ENCODE measurements at places on chromosomes 4 and X. TPM values are rescaled to one million over a fixed set of nuclear protein-coding genes. Genes with fewer than 3 reads are reported as not detected.

GRCh38 chrX:126718440-126718839 lies 101.1 kb upstream of the PRR32 start:
- no peak for DNase-seq

- DNase-seq: no peak
Measured at GRCh38 chr4:153647975-153648374, 36.1 kb upstream of the TLR2 start.

- DNase-seq: peak; percentile 59
Measured at GRCh38 chr4:112938461-112939058, 110.9 kb upstream of the ANK2 start.

GRCh38 chrX:153766098-153766817 lies 2.2 kb downstream of the PLXNB3 start:
- DNase-seq: peak; percentile 62

Gene NAP1L2
- total RNA-seq: 0.27 TPM

Gene BEX2
- total RNA-seq: not detected

Gene TTC29
- not detected for total RNA-seq

- DNase-seq: no peak
Measured at GRCh38 chr4:185457136-185457535, 14.4 kb downstream of the CCDC110 start.

GRCh38 chrX:43530837-43531236 lies 125.3 kb upstream of the MAOA start:
- no peak for DNase-seq

Gene BMX
- total RNA-seq: not detected

- DNase-seq: no peak
Measured at GRCh38 chr4:180086480-180087190, 2156.6 kb upstream of the TENM3 start.

DNA sequence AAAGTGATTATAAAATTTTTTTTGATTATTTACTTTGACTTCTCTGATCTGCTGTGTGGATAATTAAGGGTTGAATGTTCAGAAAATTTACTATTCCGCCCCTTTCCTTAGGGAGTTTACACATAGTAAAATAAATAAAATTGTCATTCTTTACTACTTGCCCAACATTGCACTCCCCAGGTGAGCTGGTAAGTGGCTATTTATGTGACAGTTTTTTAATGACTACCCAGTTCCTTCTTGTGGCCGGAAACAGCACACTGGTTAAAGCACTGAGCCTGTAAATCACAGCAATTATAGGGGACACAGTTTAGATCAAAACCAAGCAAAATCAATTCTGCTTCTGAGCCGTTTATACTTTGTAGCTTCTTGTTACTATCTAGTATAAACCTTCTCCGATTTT lies 158.1 kb downstream of the FHIP1A start:
- DNase-seq: no peak

DNA sequence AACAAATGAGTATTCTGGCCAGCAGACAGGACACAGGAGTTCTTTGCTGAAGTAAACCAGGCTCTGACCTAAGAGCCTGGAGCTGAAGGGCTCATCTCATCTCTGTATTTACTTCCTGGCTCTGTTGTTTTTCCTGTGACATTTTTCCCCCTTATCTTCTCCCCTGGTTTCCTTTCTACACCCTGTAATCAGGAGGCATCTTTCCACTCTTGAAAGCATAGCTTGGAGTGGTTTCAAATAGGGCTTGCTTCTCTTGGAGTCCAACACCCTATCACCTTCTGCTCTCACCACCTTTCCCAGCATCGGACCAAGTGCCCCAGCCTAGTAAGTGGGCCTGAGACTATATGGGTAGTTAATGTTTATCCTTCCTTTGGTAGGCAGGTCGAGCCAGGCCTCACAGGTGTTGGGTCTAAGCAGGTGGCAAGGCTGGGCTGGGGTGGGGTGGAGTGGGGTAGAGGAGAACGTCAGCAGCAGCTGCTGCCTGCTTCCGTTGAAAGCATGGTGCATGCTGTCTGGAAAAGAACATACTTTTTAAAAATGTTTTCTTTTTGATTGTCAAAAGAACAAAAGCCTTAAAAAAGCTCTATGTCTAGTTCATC lies 1.2 kb downstream of the DRP2 start:
- DNase-seq: no peak

Gene TRMT2B
- total RNA-seq: 18.0 TPM

Gene USP17L10
- total RNA-seq: not detected

Gene AFAP1
- 106 TPM for total RNA-seq

- no peak for DNase-seq
Measured at GRCh38 chrX:126485409-126485808, 67.2 kb downstream of the DCAF12L1 start.

GRCh38 chrX:53250556-53250955 lies 25.5 kb upstream of the KDM5C start:
- no peak for DNase-seq

- no peak for DNase-seq
Measured at GRCh38 chr4:144647095-144647561, 1.2 kb downstream of the HHIP start.

- no peak for DNase-seq
Measured at GRCh38 chr4:12296366-12296765, 867.7 kb upstream of the HS3ST1 start.

Gene MTM1
- 11.5 TPM for total RNA-seq

- DNase-seq: no peak
Measured at GRCh38 chr4:173381610-173382009, 10.9 kb downstream of the SAP30 start.

DNA sequence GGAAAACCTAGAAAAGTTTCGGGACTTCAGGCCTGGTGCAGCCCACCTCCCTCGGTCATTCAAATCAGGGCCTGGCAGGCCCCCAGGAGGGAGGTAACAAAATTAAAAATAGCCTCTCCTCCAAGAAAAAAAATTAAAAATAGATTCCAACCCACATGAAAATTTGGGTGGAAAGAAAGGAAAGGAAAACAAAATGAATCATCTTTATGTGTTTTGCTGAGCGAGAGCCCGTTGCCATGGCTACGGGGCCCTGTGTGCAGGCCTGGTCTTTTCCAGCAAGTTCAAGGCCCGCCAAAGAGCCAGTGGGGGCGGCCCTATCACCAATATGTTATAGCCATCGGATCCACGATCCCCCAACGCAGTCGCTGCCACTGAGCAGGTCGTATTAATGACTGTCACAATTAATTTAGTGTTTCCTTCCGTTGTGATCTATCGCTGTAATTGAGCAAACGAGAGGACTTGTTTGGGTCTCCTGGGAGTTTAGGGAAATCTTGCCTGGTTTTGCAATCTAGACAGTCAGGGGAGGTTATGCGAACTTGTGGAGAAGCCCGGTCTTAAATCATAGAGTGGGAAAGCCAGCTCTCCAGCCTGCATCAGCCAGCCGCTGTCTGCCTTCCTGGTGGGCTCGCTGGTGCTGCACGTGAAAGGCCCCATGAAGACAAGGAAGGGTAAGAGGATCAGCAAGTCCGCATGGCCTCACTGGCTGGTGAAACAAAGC lies 452.4 kb downstream of the BCOR start:
- peak; percentile 42 for DNase-seq

Gene NSD2
- 65.2 TPM for total RNA-seq

- DNase-seq: no peak
Measured at GRCh38 chrX:24465532-24465865, 413 bp downstream of the PDK3 start.

DNA sequence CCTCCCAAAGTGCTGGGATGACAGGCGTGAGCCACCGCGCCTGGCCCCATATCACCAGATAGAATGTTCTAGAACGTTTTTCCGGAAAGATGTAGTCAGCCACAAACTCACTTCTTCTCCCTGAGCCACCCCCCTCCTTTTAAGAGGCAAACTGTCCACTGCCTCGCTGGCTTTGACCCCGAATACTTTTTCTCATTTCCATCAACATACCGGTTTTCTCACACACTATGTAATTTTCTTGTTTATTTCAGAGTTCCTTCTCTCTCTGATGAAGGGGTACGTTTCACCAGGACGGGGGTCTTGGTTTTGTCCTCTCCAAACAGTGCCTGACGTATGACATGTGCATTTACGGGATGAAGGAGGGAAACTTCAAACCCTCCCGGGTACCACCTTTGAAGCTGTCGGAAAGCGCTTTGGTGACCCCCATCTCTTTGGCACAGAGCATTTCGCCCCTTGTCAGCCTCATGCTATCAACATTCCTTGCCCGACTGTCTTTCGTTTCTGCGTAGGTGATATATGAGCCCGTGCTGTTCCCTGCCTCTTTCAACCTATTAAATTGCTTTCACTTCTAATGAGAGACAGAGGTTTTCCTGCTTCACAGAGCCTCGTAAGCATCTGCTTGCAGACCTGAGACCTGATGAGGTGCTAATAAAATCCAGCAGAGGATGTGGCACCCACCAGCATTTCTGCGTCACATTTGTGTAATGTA lies 73.8 kb downstream of the CRLF2 start:
- no peak for DNase-seq

Gene MAGEC2
- not detected for total RNA-seq

DNA sequence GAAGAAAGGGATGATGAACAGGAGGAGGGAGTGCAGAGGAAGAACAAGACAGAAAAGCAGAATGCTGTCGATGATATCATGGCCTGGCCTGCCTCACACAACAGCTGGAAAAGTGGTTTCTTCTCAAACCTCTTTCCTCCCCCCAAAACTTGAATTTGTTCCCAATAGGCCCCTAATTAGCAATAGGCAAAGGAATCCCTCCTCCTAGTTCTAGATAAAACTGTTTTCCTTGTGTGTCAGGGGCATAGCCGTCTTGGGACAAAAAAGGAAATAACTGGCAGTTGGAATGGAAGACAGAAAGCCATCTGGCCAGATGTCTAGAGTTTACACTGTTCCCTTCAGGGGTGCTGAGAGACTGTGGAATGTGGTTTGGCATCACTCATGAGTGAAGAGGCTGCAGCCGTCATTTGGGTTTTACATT lies 177.8 kb upstream of the C1QTNF7 start:
- DNase-seq: no peak

DNA sequence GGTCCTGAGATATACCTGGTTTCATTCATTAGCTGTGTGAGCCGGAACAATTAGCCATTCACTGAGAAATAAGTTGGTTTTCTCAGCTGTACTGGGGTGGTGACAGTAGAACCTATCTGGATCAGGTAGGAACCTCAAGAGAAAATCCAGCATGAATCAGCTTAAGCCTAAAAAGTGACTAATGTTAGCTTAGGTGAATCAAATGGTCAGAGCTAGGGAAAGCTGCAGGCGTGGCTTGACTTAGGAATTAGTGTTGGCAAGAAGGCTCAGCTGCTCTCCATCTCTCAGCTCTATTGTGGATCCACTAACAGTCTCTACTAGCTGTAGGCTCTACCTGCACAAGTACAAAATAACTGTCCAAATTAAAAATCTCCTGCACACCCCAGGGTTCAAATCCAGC lies 1025.5 kb downstream of the RAB28 start:
- DNase-seq: no peak

Gene CFI
- not detected for total RNA-seq

Gene CXCL10
- not detected for total RNA-seq

- no peak for DNase-seq
Measured at GRCh38 chrX:40104985-40105834, 7.5 kb upstream of the BCOR start.

DNA sequence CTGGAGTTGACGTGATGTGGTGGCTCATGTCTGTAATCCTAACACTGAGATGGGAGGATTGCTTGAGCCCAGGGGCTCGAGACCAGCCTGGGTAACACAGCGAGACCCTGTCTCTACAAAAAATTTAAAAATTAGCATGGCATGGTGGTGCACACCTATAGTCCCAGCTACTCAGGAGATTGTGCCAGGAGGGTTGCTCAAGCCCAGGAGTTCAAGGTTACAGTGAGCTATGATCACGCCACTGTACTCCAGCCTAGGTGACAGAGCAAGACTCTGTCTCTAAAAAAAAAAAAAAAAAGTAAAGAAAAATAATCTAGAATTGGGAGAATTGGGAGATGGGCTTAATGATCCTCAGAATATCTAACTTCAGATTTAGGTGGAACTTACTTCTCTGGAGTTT lies 51.1 kb downstream of the MSN start:
- DNase-seq: no peak
